ENCODE measurements at places on chromosomes 6 and 20.

- peak; percentile 52 for DNase-seq
Observed at GRCh38 chr6:143337201-143337949, 113.1 kb downstream of the ADAT2 start.

DNA sequence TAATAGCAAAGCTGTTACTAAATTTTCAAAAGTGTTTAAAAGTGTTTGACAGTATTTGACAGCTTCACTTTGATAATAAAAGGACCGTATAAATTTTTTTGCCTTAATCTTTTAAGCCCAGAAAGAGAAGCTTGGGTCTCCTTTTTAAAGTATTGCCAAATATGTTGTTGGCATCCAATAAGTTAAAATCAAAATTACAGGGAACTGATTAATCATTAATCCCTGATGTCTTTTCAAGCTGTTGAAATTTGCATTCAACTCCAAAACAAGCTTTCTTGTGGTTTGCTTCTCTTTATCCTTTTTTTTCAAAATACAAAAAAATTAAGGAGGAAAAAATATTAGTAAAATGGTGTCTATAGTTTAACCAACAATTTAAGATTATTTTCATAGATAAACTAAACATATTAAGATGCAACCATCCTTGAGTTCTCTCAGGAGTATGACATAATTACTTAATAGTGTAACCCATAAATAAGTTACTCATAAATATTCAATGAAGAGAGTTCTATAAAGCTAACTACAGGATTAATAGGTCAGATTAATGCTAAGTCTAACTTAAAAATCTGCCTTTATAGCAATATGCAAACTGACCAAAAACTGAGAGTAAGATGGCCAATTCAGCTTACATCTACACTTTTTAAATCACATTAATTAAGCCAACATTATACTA lies 27.0 kb upstream of the CALHM6 start:
- no peak for DNase-seq

GRCh38 chr6:111747396-111747795 lies 125.9 kb downstream of the FYN start:
- no peak for DNase-seq

GRCh38 chr20:52614051-52614863 lies 357.9 kb upstream of the TSHZ2 start:
- DNase-seq: no peak

DNA sequence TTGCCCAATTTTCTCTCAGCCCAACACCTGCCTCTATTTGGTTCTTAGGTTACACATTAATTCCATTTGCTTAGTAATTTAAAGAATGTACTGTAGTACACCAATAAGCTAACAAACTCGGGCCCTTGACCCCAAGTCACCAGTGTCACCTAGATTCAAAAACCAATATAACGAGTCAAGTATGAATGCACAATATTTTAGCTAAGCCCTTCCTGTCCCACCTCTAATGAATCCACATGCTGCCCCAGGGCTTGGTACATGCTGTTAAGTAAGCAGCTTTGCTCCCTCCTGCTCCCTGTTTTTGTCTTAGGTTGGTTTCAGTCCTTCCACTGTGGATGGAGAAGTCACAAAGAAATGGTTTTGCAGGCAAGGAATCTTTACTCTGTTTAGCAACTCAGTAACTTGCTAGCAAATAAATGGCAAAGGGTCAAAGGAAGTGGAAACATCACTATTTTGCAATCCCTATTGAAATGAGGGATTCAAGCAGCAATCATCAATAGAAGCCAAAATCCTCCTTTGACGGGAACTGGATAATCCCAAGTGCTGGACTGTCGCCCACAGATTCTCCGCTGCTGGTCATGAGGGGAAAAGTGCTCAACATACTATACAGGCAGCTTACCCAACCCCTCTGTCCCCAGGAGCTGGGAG lies 5.0 kb upstream of the MPC1 start:
- DNase-seq: no peak

- DNase-seq: peak; percentile 42
Observed at GRCh38 chr6:71289039-71289801, 609 bp downstream of the OGFRL1 start.

- no peak for DNase-seq
Observed at GRCh38 chr6:9711365-9711764, 703.5 kb downstream of the TFAP2A start.

- DNase-seq: peak; percentile 2
Observed at GRCh38 chr6:147322299-147323162, 118.3 kb downstream of the STXBP5 start.

- DNase-seq: no peak
Observed at GRCh38 chr6:143792402-143793279, 50.5 kb upstream of the LTV1 start.

- no peak for DNase-seq
Observed at GRCh38 chr6:8539453-8539852, 104.1 kb upstream of the SLC35B3 start.

DNA sequence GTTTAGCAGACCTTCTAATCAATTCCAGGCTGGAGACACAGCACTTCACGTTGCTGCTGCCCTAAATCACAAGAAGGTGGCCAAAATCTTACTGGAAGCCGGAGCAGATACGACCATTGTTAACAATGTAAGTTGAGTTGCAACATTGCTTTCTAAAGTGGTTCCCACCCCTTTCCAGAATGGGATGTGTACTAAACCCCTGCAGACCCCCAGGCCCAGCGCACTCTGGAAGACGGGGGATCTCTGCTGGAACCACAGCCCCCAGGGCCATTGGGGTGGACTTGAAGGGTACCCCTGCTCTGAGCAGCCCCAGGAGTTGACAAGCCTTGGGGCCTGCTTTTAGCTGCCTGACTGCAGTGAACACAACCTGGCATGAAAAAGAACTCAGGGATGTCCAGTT lies 22.0 kb downstream of the LYRM2 start:
- DNase-seq: no peak

DNA sequence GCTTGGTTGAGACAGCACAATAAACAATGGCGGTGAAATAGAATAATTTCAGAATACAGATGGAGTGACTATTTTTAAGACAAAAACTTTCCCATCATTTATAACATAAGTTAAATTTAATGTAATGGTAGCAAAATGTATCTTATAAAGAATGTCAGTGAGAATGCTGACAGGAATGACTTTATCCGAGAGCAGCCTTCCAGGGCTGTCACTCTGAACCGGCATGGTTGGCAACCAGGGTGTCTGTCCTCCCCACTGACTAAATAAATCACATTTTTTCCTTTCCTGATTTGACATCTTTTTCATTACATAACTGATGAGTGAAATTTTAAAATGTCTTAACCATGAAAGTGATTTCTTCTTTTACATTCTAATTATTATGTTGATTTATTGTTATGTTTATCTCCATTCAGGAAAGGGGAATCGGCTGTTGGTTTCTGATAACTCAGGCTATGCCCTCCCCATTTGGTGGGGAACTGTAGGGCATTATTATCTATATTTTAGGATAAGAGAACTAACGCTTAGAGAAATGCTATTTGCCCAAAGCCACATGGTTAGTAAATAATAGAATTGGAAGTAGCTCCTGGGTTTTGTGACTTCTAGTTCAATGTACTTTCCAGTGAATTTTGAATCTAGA lies 109.2 kb upstream of the OGFRL1 start:
- DNase-seq: no peak

GRCh38 chr20:42634156-42634555 lies 555.5 kb downstream of the PTPRT start:
- DNase-seq: no peak

DNA sequence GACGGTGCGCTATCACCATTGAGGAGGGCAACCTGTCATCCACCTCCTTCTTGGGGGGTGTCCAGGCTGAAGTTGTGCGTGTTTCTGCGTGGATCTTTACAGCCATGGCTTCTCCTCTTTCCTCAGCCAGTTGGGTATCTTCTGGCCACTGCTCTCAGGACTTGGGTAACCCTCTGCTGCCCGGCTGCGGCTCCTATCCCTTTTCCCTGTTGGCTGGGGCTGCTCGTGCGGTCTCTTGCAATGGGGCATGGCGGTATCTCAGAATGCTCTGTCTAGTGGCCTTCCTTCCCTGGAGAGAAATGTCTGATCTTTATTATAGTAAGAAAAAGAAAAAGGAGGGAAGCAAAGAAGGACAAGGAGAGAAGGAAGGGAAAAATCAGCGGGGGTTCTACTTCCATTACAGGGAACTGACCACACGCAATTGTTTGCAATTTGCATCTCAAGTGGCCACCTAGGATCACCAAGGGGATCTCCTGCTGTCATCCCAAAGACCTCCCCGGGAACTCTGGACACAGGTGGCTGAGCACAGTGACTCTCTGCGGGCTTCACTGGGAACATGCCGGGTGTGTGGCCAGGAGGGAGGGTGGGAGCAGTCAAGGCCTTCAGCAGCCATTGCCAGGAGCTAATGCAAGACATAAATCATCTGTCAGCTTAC lies 60.8 kb downstream of the NPEPL1 start:
- DNase-seq: no peak

DNA sequence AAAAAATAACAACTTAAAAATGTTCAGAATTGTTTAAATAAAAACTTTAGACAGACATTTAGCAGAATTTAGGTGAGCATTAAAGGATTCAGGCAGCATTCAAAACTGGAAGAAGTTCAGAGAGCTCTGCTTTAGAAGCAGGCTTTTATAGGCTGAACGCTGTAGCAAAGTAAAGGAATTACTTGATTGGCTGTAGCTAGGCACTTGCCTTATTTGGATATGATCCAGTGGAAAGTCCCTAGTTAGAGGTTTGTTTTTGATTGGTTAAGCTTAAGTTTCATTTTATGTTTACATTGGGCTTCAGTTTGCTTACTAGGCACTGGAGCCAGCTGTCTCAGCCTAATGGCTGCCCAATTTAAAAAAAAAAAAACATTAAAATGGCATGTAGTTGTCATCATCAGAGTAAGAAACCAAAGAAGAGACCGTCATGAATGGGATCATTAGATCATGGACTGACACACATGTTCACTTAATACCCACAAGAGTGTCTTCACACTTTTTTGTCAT lies 65.1 kb downstream of the CBFA2T2 start:
- peak; percentile 13 for DNase-seq

DNA sequence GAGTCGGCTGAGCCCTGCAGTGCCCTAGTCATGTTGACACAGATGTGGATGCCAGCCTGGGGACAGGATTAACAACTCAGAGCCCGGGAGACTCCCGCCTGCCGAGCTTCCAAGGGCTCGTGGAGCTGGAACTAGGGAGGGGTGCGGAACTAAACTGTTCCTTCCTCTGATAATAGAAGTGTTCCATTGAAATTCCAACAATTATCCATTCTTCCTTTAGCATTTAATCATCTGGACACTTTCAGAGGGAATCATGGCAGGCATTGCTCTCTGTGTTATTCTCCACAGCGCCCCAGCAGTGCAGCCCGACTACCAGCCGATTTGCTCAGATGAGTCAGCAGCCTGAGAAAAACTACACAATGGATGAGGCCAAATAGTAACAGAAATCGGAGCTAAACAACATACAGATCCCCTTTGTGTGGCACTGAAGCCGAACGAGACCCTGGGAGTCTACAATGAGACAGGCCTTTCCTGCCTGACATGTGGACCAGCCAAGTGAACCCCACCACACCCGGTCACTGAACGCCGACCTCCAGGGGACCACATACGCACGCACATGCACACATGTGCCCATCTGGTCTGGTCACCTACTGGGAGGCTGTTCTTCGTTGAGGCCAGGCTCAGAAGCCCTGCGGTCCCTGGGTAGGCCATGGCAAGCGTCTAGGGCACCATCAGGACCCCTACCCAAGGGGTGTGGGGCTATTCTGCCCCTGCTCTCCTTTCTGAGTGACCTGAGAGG lies 238.4 kb upstream of the AFDN start:
- DNase-seq: no peak

- no peak for DNase-seq
Observed at GRCh38 chr6:47086051-47086770, 44.1 kb upstream of the ADGRF1 start.

GRCh38 chr6:36679043-36679833 lies 724 bp downstream of the CDKN1A start:
- DNase-seq: no peak

DNA sequence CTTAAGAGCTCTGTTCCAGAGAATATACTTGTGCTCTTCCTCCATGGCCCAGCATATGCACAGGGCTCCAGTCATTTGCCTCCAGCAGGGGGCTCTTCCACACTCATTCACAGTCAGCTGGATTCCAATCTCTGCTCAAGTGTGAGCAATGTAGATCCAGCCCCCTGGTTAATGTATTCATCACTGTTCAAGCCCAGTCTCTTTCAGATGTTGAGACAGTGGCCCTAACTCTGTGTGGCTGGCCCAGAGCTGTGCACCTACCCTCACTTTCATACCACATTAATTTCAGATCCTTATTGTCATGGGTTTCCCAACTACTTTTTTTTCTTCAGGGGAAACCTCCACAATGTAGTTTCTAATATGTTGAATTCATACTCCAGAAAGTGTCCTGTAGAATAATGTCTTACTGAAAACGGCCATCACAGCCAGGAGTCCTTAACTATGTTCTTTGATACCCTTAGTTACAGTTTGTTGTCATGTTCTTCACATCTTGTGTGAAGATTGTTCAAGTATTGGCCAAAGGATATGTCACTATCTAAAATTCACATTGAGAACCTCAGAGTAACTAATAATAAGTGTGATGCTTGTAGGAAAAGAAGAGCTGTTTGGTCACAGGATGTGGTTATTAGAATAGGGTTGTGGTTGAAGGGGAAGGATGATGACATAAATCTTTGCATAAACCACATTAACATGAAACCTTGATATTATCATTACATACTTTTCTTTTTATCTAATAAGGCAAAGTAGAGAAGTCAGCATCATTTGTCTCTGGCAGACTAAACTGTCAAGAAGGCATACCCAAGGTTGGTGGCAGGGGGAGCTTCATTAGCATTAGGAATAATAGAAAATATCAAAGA lies 14.4 kb upstream of the HLA-DQA1 start:
- peak; percentile 47 for DNase-seq

DNA sequence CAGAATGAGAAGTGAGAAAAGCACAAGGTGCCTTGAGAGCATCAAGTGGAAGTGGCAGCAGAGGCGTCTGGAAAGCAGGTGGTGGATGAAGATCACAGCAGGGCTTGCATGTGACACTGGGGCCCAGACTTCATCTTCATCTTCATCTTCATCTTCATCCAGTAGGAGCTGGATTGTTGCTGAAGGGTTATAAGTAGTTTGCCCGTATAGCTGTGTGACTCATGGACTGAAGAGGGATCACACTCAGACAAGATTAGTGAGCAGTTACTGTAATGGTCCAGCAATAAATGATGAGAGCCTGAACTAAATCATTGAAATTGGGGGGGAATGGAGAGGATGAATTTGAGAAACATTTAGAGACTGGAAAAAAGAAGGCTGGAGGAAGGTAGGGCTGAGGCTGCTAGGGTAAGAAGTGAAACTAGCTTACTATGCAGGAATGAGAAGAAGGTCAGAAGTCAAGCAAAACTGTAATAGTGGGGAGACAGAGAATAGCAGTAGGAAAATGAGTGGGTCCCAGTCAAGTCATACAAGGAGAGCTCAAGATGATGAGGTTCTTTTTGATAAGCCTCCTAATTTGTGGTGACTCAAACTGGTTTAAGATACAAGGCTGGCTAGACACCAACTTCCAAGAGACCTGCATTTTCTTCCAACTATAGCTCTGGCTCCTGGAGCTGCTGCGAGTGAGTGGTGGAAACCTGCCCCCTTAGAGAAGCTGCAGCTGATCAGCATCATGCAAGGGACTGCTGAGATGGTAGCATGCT lies 92.3 kb upstream of the BEND6 start:
- no peak for DNase-seq

- no peak for DNase-seq
Observed at GRCh38 chr6:82033631-82034211, 213.8 kb downstream of the IBTK start.

- DNase-seq: no peak
Observed at GRCh38 chr20:25242231-25242630, 5.7 kb upstream of the PYGB start.

- DNase-seq: no peak
Observed at GRCh38 chr6:8383584-8383983, 51.8 kb downstream of the SLC35B3 start.

GRCh38 chr6:28225056-28225834 lies at the start of gene ZSCAN9:
ZSCAN9 (plus strand) TSS chr6:28225275; CDS start chr6:28227085, 1,810 bp downstream.
- DNase-seq: peak; percentile 50

Measured in activated naive CD8-positive, alpha-beta T cell treated with anti-CD3 and anti-CD28 coated beads for 36 hours (primary cell).